ENCODE measurements at places on chromosomes 5 and 9.

- no peak for DNase-seq
Measured at GRCh38 chr9:105912863-105913516, 218.6 kb downstream of the TMEM38B start.

DNA sequence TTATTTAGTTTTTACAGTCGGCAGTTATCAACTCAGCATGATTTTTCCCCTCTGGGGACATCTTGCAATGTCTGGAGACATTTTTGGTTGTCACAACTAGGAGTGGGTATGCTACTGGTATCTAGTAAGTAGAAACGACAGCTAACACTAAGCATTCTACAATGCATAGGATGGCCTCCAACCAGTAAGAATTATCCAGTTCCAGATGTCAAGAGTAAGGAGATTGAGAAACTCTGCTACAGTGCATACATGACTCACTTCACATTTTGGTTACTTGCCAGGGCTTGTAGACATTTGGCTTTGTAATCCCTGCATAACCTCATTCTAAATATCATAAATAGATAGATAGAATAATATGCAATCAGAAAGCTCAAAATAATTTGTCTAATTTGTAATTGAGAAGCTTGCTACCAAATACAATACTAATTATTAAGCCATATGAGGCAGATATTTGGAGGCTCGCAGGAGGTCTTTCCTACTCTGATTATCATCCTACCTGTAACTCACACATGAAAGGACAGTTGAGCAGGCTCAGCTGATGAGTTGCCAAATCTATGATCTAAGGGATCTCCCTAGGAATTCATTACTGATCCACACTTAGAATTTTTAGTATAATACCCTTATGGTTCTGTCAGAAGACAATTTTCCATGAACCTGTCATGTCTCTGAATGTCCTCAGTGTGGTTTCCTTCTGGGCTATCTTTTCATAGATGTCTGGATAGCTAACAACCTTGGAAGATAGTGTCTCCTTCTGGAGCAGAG lies 346.9 kb upstream of the TLE4 start:
- DNase-seq = peak; percentile 92

GRCh38 chr9:16642421-16643109 lies 227.9 kb downstream of the BNC2 start:
- DNase-seq = no peak

DNA sequence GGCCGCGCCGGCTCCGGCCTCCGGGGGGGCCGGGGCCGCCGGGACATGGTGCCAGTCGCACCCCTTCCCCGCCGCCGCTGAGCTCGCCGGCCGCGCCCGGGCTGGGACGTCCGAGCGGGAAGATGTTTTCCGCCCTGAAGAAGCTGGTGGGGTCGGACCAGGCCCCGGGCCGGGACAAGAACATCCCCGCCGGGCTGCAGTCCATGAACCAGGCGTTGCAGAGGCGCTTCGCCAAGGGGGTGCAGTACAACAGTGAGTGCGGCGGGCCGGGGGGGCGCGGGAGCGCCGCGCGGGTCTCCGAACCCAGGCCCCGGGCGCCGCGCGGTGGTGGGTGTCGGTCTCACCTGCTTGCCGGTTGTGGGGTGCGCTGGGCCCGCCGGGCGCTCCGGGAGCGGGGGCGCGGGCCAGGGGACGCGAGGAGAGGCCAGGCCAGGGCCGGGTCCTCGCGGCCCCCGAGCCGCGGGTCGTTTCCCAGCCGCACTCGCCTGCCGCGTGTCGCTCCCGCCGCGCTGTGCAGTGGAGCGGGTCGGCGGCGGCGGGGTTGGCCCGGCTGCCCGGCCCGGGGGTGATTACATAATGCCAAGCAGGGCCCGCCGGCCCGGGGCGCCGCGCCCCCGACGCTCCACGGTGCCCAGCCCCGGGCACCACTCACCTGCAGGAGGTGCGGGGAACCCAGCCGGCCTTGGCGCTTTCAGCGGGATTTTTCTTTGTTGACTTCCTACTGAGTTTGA lies 492 bp downstream of the RABL6 start:
- no peak for DNase-seq

DNA sequence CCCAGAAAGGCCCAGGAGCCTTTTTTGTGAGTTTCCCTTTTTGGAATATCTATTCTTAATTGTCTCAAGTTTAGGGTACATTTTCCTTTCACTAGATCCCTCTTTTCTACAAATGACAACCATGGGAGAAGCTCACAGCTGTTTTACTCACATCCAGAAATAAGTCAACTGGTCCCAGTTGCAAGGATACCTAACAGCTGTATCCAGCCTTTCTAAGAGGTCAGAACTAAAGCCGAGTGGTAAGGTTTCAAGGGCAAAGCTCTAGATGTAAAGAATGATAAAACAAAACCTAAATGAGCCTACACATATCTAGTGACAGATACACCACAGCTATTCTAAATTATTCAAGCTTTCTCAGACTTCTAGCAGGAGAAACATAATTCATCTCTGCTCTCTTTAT lies 4.4 kb downstream of the FGF10 start:
- no peak for DNase-seq

GRCh38 chr9:21286099-21286498 lies 19.0 kb downstream of the IFNA5 start:
- DNase-seq = no peak

- DNase-seq = no peak
Measured at GRCh38 chr9:105320568-105320967, 76.1 kb downstream of the SLC44A1 start.

DNA sequence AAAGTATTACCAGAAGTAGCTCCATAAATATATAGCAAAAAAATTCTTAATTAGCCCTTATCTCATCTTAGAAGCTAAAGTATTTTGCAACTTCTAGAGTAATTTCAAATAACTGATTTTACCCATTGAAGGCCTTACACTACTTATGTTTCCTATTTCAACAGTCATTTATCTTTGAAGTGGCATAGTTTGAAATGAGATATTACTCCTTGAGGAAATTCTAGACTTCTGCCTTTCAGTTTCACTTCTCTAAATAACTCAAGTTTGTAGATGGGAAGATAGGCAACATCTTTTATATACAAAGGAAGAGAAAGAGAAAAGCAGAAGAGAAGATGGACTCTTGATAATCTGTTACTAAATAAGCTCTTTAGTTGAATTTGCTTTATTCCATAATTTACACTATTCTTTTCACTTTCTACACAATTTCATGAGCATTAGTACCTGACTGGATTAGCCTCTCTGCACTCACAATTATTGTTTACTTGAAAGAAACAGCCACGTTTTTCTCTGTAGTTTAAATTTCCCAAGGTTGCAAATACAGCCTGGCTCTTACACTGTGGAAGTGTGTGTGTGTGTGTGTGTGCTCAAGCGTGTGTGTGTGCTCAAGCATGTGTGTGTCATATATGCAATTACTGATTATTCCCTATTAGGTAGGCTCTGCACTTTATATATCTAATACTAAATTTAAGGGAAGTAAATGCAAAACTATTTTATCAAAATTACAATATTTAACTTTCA lies 60.6 kb upstream of the EMB start:
- DNase-seq = no peak

GRCh38 chr9:36997414-36997813 lies 36.7 kb downstream of the PAX5 start:
- DNase-seq = no peak

DNA sequence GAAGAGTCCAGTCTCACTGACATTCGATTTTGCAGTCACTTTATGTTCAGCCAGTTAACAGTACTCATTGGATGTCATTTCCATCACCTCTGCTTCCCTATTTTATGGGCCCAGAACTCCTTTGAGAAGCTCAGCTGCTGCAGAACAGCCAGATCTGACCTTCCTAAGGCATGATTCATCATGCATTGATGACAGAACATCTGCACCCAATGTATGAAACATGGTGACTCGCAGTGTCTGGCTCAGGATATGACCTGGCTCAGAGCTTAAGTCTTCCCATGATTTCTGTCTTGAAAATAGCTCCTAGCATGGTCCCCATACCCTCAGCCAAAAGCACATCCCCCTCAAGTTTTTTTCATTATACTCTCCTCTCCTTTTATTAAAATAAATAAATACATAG lies 92.6 kb upstream of the TRIM32 start:
- peak; percentile 77 for DNase-seq

- peak; percentile 85 for DNase-seq
Measured at GRCh38 chr5:96629774-96630173, 32.4 kb upstream of the CAST start.

DNA sequence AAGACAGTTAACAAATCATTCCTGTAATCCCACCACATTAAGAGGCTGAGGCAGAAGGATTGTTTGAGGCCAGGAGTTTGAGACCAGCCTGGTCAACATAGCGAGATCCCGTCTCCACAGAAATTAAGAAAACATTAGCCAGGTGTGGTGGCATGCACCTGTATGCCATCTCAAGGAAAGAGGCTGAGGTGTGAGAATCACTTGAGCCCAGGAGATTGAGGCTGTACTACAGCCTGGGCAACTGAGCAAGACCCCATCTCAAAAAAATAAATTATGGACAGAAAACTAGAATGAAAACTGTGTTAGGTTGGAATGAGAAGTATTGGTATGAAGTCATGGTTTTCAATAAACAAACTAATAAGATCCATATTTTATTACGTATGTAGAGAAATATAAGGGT lies 23.0 kb upstream of the AK3 start:
- no peak for DNase-seq

DNA sequence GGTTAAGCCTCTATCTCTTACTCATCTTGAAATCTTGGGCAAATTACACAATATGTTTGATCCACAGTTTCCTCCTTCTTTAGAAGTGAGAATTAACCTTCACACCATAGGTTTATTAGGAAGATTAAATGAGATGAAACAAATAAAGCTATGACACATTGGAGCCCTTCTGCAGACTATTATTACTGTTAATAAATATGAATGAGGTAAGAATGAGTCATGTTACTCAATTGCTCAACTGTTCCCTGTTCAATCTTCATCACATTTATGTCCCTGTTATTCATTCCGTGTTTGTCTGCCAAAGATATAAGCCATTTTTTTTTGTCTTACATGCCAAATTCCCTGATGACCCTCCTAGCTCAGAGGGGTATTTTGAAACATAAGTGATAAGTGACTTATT lies 52.1 kb upstream of the PAPPA start:
- peak; percentile 50 for DNase-seq

DNA sequence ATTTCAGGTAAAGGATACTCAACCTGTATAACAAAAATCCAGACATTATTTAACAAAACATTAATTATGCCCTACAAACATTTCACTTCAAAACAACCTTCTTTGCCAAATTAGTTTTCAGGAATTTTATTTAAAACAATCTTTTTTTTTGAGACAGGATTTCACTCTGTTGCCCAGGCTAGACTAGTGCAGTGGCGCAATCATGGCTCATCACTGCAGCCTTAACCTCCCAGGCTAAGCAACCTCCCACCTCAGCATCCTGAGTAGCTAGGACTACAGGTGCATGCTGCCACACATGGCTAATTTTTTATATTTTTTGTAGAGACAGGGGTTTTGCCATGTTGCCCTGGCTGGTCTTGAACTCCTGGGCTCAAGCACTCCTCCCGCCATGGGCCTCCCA lies 3.9 kb downstream of the FNIP1 start:
- no peak for DNase-seq

DNA sequence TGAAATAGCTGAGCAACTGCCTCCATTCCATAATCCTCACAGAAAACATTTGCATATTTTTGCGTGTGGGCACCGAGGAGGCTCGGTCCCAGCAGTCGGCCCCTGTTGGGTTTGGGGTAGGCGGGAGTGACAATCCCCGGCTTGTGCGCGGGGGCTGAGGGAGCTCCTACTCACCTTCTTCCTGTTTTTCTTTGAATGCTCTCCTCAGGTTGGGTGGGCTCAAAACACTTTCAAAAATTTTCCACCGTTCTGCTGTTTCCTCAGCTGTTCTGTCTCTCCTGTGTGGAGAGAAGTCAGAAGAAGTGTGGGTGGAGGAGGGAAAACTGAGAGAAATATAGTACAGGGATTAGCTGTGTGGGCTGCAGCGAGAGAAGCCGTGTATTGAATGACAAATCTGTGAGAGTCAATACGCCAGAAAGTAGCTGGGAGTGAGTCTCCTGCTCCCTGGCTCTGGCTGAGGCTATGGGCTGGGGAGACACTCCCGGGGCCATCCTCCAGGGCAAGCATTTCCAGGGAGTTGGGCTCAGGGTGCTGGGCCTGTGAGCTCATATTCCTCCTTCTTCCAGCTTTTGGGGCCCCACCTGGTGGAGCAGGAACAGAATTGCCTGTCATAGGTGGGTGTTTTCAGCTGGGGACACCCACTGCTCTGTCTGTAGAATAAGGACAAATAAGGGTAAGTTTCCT lies 84.7 kb downstream of the CMYA5 start:
- DNase-seq = no peak

DNA sequence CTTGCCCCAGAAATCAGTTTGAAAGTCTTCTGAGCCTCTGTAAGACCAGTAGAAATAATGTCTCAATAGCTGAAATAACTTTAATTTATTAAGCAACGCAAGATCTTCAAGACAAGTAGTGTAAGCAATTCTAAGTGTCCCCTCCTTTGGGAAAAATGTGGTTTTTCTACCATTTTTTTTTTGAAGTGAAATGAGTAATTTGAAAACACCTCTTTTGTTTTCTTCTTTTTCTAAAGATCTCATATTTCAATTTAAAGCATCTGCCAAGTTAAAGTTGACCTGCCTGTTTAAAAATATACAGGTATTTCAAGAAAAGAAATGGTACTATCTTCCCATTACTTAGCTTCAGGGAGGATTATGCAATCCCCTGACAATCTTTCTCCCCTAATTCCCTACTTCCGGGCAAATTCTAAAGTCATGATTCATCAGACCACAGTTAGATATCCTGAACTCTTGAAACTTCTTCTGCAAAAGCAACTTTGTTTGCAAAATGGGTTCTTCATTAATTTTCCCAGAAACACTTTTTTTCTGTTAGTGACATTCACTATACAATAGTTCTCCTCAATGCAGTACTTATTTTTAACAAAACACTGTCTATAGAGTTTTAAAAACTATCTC lies 7.8 kb upstream of the ANXA1 start:
- peak; percentile 80 for DNase-seq

GRCh38 chr5:140821375-140822280 lies at the start of gene PCDHA5:
Gene PCDHA5, plus strand, starts transcription at chr5:140821613.
- no peak for DNase-seq

- no peak for DNase-seq
Measured at GRCh38 chr9:116174347-116174746, 20.8 kb downstream of the PAPPA start.

- no peak for DNase-seq
Measured at GRCh38 chr9:2664174-2665065, 42.8 kb downstream of the VLDLR start.

DNA sequence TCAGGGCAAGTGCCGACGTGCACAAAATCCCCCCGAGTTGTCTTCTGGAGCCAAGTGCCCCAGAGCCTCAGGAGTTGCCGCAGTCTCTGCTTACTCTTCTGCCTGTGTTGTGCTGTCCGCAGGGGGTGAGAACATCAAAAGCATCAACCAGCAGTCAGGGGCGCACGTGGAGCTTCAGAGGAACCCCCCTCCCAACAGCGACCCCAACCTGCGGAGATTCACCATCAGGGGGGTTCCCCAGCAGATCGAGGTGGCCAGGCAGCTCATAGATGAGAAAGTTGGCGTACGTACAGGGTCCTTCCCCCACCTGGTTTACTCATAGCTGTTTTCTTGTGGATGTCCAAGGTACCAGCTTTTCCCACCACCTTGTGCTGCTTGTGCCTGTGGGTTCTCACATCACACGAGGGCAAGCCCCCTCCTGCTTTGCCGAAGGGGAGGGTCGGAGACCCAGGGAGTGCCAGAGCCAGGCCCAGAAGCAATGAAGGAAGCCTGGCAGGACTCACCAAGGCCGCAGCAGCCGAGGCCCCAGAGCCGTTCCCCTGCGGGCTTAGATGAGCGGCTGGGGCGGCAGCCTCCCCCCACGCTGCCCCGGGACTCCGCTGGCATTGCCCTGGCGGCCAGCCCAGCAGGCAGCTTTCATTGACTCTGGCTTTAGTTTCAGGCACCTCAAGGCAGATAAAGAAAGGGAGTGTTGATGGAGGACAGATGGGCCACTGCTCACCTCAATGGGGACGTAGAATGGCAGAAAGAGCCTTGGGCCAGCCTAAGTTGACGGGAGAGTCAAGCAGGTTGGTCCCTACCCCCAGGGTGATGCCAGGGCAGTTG lies 33.7 kb upstream of the PRDM12 start:
- DNase-seq = no peak

Data from fibroblast of skin of left biceps (primary cell).